NCI-H1092 (cell line): ENCODE measurements at places on chromosomes 12 and 14.

DNA sequence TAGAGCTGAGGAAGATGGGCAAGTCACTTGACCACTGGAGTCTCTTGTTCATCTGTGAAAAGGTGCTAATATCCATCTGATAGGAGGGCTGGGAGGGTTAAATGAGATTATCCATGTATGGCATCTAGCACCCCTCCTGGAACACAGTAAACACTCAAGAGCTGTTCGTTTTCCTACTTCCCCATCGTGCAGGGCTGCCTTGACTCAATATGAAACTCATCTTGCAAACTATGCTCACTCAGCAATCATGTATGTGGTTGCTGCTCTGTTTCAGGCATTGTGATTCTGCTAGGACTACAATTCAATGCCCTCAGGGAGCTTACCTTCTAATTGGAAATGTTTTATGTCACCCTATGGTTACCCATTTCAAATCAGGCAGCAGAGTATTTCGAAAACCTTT, 395.6 kb downstream of the BCAT1 start:
- DNase-seq = no peak

DNA sequence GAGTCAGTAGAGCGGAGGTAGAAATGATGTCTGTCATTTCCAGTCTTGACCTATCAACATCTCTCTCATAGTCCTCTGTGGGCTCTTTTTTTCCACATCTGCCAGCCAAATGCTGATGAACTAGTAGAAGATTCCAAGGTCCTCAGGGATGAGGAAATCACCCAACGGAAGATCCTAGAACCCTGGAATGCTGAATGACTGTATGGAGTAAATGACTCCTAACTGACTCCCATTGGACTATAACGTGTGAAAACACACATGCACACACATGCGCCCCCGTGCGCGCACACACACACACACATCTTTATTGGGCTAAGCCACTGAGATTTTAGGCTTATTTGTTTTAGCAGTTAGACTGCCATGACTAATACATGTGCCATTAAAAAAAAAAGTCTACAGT, 159.2 kb downstream of the MYRFL start:
- no peak for DNase-seq

DNA sequence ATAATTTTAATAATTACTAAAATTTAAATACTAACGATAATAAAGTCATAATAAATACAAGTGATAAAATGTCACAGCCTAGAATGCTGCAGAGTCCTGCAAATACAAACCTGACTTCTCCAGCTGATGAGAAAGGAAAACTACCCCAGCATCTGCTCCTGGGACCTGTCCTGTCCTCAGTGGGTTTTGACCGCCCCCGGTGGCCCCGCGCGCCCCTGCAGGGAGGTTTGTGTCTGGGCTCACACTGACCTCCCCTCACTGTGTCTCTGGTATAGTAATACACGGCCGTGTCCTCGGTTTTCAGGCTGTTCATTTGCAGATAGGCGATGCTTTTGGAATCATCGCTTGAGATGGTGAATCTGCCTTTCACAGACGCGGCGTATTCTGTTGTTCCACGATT, 1139.4 kb downstream of the TMEM121 start:
- DNase-seq = no peak

DNA sequence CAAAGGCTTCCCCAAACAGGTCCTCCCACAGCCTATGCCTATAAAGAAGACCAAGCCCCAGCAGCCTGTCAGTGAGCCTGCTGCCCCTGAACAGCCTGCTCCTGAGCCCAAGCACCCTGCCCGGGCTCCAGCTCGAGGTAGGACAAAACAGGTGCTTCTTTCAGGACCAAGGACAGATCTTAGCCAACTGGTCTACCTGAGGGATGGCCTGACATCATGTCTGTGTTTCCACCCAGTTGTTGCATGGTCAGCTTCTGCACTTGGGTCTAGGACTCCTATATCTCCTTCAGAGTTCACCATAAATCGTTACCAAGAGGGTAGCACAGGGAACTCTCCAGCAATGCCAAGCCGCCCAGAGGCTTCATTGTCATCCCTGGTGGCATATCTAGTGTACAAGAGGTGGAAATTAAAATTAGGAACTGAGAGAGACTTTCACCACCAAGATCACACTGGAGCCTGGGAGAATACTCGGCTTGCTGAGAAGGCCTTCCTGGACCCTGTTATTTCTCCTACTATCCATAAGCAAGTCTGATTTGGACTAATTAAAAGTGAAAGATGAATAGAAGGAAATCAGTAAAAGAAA, 38.2 kb upstream of the OAS1 start:
- DNase-seq = no peak

GRCh38 chr14:31568161-31568560, 7.0 kb downstream of the NUBPL start:
- DNase-seq = no peak

DNA sequence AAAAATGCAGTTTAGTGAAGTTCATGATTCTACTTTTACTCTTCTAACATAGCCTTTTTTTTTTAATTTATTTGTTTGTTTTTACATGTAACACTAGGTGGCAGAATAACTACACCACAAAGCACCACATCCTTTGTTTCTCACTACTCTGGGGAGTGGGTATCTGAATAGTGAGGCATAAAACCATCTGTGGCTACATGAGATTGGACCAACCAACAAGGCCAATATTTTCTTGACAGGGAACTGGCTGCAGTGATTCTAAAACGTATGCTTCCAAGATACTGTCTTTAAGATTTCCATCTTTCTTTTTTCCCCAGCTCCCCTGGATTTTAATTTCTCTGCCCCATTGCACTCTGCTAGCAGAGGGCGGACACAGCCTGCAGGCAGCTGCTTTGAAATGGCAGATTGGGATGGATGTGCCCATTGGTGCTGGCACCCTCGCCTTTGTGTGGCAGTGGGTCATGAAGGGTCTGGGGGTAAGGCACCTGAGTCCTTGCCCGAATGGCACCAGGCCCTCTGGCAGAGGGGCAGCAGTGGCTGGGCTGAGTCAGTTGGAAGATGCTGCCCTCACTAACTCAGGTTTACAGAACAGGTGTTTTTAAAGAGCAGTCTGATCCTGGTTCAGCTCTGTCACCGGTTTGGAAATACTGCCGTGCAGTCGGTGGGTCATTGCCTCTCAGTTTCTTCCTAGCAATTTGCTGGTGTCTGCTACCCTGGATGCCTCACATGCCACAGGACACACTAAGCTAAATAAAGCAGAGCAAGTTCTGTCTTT, 429.1 kb downstream of the RAD51B start:
- peak; percentile 62 for DNase-seq
